ENCODE measurements at places on chromosomes 3 and 15.

GRCh38 chr3:12187448-12188327 lies 29.0 kb upstream of the TIMP4 start:
- no peak for DNase-seq

DNA sequence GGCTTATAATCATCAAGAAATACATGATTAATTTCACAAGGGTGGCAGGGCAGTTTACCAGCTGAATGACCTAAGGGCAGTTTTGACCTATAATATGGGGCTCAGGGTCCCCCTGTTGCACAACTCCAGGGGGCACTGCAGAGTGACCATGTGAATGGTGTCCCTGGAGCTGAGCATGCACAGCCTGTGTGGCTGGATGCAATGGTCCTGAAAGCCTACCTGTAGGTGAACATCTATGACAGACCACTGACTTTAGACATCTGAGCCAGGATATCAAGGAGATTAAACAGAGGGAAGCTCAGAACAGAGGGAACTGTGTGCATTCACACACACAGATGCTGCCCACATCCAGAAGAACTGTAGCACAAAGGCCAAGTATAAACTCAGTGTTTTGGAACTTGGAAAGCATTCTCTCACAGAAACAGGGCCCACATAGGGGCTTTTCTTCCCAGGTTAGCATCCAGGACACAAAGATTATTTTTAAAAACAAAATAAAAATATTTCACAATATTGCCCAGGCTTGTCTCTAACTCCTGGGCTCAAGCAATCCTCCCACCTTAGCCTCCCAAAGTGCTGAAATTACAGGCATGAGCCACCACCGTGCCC lies 7.8 kb upstream of the SLC6A11 start:
- no peak for DNase-seq

DNA sequence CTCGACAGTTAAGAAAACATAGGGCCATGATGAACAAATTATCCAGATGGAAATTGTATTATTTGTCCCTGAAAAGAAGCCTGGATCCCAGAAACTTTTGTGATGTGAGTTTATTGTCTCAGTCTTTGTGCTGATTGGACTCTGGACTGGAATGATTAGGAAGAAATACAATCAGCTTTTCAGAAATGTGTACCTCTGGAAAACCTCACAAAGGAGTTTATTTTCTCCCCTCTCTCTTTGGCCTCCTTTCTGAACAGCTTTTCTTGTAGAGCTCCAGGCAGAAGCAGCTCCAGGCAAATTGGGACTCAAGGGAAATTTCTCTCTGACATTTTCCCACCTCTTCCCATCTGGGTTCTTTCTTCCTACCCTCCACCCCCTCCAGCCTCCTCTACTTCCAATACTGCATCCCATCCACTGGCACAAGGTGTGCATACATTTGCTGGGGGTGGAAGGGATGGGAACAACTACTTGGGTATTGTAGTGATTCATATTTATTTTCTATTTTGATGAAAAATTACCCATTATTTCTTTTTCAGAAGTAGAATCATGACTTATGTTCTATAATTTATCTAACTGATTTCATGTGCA lies 119.7 kb downstream of the CD47 start:
- no peak for DNase-seq

DNA sequence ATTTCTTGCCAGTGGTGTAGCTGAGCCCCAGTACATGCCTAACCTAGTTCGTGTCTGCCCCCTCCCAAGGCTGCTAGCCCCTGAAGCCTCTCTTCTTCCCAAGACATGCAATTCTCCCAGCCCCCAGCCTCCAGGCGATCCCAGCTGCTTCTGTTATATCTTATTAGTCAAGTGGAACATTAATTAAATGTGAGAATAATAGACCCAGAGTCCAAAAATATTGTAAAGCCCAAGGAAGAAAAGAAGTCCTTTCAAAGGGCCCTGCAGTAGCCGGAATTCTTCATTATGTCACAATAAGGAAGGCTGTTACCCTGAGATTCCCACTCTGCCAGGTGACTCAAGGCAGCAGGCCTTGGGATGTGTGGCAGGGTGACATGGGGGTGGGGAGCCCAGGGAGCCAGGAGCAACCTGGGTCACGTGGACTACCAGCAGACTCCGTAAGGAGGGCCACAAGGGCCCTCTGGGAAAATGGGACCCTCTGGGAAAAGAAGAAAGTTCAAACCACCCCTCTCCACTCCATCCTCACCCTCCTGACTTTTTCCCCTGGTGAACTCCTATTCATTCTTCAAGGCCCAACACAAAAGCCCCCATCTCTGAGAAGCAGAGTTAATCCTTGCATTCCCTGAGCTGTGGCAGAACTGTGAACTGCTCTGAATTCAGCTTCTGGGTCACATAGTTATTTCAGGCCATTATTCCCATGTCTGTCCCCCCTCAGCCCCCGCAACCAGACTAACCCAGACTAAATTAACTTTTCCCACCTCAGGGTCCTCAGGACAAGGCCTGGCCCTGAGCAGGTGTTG lies 21.8 kb upstream of the TRH start:
- DNase-seq: no peak

DNA sequence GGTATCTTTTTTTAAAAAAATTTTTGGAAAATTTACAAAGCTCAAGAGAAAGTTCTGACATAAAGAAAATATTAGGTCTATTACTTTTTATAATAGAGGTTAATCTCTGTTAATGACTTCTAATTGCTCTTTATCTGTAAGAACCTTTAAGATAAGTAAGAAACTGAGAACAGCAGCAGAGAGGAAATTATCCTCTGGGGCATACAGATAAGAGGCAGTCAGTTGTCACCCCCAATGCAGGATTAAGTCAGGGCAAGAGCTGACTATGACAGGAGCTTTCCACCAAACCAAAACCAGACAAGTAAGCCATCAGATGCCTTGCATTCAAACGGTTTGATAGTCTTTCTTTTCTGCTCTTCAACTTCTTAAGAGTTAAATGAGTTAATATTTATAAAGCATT lies 149.0 kb downstream of the GSK3B start:
- DNase-seq: no peak

- no peak for DNase-seq
Measured at GRCh38 chr15:85819938-85820337, 25.2 kb upstream of the KLHL25 start.

DNA sequence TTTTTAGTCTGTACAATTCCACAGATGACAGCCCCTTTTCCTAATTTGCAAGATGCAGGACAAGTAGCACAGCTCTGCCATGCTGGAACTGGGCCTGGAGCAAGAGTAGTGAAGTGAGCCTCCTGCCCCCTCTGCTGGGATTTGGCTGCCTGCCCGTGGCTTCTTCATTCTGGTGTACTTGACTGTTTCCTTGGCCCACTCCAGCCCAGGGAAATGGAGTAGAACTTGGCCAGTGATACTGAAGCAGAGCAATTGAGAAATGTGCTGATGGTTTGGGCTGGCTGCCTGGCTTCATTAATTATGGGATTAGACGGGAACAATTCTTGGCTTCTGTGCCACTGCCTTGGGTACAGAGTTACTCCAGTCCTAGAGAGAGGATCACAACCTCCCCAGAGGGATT lies 2.8 kb downstream of the GPD1L start:
- DNase-seq: no peak
